Renal pelvis (tissue), 12 donors: ENCODE measurements at places on chromosomes 12 and 14. TPM values are rescaled to one million over a fixed set of nuclear protein-coding genes. Genes with fewer than 3 reads are reported as not detected.

AKAP5 gene
- polyA plus RNA-seq = 7.0 TPM

INHBE gene
- polyA plus RNA-seq = 0.53 TPM

GZMH gene
- not detected for polyA plus RNA-seq

RND1 gene
- polyA plus RNA-seq = 2.5 TPM

DHRS2 gene
- polyA plus RNA-seq = 67.2 TPM

CCDC175 gene
- 0.60 TPM for polyA plus RNA-seq

MYF6 gene
- not detected for polyA plus RNA-seq

NAB2 gene
- 53.9 TPM for polyA plus RNA-seq

DENR gene
- polyA plus RNA-seq = 77.7 TPM

POTEM gene
- polyA plus RNA-seq = not detected

GALNT4 gene
- polyA plus RNA-seq = 10.2 TPM

EMP1 gene
- polyA plus RNA-seq = 90.6 TPM

GRCh38 chr12:114226241-114226928 is 179.6 kb downstream of the TBX5 start:
- DNase-seq = no peak

GRCh38 chr12:78959556-78959955 is 95.0 kb downstream of the SYT1 start:
- DNase-seq = no peak

- DNase-seq = peak; percentile 74
These were observed 3.4 kb downstream of the APOLD1 start for GRCh38 chr12:12788675-12789368.

GRCh38 chr12:48810903-48811431 is 7.3 kb upstream of the CACNB3 start:
- peak; percentile 70 for DNase-seq

DNA sequence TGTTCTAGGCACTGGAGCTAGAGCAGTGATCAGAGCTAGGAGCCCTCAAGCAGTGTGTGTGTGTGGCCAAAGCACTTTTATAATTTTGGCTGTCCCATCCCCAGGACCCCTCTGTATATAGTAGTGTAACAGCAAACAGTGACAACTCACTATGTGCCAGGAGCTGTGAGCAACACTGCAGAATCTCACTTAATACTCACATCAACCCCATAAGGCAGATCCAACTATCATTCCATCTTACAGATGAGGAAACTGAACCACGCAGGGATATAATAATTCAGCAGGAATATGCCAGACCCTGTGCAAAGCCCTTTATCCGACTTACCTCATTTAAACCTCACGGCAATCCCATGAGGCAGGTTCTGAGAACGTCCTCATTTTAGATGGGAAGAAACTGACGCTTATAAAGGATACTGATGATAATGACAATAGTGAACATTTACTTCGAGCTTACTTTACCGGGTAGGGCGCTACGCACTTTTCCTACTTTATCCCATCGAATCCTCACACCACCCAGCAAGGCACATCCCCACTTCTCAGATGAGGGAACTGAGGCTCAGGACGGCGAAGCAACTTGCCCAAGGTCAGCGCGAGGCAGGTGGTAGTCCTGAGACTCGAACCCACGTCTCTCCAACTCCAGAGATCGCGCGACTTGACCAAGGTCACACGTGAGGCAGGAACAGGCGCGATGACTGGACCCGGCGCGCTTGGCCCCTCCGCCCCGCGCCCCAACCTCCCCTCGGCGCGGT is 687 bp downstream of the RAB35 start:
- DNase-seq = no peak

GRCh38 chr12:109999649-109999971 is 380 bp downstream of the ANKRD13A start:
- DNase-seq = no peak

DNA sequence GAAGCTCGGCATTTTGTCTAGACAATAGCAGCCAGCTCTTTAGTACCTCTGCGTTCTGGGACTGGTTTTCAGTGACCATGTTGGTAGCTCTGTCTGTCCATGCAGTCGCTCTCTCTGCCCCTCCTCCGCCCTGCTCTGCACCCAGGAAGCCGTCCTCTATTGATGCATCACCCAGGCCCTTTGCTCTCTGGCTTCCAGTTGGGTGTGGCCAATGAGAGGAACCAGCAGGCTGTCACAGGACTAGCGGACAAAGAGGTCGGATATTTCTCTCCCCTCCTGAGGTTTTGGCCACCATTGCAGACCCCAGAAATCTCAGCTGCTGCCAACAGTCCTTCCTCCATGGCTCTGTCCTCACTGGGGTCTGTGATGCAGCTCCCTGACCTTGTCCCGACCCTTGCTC is 180.6 kb downstream of the TMEM132D start:
- no peak for DNase-seq

DNA sequence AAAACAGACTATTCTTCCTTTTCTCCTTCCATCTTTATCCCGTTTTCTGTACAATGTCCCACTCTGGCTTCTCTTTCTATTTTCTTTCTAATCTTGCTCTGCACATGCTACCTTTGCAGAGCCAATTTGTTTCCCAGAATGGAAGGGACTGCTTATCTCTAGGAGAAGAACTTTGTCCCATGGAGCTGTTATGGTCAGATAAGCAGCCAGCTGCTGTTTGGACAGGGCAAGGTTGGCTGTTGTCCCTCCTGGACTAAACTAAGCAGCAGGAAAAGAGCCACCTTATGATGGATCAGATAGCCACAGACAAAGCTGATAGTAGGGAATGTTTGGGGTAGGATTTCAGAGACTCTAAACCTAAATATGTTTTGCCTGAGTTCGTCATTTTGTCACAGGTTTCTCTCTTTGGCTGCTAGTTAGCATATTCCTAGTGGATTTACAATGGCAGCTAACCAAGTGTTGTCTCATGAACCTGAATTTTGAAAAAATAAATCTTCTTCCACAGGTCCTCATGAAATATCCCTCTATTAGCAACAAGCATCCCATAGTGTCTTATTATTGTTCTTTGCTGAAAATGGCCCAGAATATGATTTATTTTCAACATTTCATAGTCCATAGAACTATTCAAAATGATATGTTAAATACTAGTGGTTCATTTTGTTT is 262.8 kb downstream of the SLC16A7 start:
- no peak for DNase-seq

DNA sequence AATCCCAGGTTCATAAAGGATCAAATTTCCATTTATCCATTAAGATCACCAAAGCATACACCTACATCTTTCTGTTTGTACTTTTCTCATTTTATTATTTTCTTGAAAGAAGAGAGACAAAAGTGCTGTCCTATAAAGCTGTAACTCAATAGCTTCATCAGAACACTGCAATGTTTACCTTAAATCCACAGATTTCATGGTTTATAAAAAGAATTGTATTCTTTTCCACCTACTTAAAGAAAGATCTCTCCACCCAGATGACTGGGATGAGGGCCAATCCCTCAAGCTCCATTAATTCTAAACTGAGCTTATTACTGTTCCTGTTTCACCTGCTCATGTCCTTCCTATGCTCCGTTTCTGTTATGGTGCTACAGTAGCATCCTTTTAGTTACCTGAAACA is 470.6 kb downstream of the BCAT1 start:
- no peak for DNase-seq

DNA sequence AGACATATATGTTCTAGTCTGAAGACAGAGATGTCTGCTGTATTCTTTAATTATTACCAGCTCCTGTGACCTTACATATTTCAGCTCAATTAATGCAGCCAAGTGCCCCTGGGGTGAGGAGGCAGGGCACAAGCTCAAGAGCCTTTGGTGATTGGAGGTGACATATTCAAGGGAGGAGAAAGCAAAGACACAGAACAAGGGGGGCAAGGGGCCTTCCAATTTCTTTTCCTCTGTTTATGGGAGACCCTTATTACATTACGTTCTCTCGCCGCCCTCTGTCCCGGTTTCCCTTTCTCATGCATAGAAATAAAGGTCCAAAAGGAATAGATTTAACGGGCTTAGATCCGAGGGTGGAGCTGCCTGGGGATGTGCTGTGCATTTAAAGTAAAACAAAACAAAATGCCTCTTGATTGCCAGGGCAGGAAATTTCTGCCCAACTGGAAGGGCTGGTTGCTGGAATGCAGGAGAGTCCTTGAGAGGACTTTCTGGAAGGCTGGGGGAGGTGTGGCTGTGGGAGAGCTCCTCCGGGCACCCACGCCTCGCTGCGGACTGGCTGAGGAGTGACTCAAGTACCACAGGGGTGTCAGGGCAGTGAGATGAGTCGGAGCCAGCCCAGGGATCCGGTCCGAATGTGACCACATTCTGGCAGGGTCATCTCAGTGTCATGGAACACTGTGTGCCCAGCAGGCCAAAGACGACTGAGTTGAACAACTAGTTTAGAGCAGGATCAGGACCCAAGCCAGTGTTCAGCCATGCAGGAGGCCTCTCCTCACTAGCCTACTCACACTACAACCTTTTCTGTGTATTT is 32.1 kb upstream of the GSG1 start:
- DNase-seq = peak; percentile 78

GRCh38 chr12:112524676-112525425 is 106.1 kb downstream of the PTPN11 start:
- DNase-seq = no peak

- DNase-seq = no peak
These were observed 541.2 kb downstream of the RPS29 start for GRCh38 chr14:49044981-49045380.

DNA sequence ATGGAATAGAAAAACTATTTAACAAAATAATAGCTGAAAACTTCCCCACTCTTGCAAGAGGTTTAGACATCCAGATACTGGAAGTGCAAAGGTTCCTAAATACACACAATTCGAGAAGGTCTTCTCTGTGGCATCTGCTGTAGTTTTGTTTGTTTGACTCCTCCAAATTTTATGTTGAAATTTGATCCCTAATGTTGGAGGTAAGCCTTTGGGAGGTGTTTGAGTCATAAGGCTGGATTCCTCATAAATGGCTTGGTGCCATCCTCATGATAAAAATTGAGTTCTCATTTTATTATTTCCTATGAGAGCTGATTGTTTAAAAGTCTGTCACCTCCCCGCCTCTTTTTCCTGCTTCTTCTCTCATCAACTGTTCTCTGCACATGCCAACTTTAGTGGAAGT is 182.7 kb downstream of the MYRFL start:
- DNase-seq = no peak

- DNase-seq = no peak
These were observed 113.0 kb upstream of the NTF3 start for GRCh38 chr12:5318874-5319273.

GRCh38 chr12:91628656-91629055 is 446.0 kb upstream of the DCN start:
- DNase-seq = no peak

- DNase-seq = no peak
These were observed 40.8 kb downstream of the CCDC60 start for GRCh38 chr12:119375075-119375882.

DNA sequence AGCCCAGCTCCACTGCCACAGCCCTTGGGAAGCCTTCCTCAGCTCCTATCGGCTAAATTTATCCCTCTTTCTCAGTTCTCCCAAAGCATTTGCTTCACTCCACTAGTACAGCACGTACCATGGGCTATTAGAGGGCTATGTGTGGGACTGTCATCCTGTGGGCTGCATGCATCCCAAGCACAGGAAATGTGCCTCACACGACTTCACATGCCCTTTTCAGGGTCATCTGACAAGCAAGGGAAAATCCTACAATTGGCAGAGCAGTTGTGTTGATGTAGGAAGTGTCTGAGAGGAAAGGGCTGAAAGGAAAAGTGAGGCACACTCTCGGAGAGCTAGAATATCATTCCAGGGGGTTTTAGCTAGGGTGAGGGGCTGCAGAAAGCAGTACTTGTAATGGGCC is 47.6 kb downstream of the NINJ2 start:
- no peak for DNase-seq

DNA sequence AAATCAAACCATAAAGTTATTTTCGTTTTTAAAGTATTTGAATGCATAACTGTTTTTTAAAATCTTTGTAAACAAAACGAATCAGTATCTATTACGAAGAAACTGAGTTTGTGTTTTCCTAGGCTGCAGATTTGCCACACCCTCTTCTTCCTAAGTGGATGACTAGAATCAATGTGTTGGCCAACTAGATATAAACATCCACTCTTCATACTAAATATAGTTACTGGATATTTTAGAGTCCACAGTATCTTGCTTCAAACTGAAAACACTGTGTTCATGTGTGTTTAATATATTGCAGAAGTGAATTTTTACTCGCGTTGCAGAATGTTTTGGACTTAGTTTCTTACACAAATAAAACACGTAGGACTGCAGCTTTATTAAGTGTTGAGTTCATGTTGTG is 63.2 kb downstream of the KLHL28 start:
- no peak for DNase-seq

GRCh38 chr12:67853204-67853603 is 136.0 kb upstream of the IFNG-AS1 start:
- no peak for DNase-seq

DNA sequence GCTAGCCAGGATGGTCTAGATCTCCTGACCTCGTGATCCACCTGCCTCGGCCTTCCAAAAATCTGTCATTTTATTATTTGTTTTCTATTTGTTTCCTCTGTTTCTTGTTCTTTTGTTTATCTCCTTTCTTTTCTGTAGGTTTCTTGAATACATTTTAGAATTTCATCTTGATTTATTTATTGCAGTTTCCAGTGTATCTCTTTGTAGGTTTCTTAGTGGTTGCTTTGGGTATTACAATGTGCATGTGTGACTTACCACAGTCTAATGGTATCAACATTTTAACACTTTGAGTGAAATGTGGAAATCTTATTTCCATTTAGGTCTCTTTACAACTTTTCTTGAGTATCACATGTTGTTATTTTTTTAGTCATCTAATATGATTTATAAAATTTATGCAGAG is 29.9 kb upstream of the MUCL1 start:
- DNase-seq = no peak

GRCh38 chr14:84254290-84254689 is 1275.7 kb upstream of the FLRT2 start:
- peak; percentile 19 for DNase-seq

DNA sequence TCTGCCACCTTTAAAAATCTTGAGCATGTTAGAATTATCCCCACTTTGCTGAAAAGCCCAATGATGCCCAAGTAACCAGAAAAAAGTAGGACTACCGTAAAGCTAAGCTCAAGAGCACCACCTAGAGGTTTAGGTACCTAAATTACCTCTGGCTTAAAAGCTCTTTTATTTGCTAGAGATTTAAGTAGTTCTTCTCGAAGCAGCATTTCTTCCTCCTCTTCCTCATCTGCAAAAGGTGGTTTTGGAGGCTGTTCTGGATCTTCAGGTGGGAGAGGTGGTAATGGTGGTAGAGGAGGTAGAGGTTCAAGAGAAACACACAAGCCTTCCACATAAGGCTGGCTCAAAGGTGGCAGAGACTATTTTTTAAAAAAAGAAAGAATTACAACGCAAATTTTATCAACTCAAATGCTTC is 26.9 kb downstream of the ZFC3H1 start:
- peak; percentile 64 for DNase-seq

- DNase-seq = peak; percentile 89
These were observed 7.6 kb downstream of the ISCA2 start for GRCh38 chr14:74501135-74501614.

- DNase-seq = no peak
These were observed 174.2 kb downstream of the PPM1H start for GRCh38 chr12:62760779-62761178.

- peak; percentile 42 for DNase-seq
These were observed 754 bp downstream of the ZNF605 start for GRCh38 chr12:132955094-132956010.

DNA sequence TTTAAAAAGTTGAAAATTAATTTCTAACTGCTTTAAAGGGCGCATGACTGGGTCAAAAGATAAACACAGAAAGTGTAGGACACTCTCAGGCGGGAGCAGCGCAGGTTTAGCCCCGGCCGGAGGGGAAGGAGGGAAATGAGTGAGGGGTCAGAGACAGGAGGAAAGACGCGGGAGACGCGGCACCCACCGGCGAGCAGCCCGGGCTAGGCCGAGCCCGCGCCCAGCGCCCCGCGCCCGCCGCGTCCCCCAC is 591 bp downstream of the GXYLT1 start:
- DNase-seq = no peak
